ENCODE measurements at places on chromosomes 3 and 15.

DNA sequence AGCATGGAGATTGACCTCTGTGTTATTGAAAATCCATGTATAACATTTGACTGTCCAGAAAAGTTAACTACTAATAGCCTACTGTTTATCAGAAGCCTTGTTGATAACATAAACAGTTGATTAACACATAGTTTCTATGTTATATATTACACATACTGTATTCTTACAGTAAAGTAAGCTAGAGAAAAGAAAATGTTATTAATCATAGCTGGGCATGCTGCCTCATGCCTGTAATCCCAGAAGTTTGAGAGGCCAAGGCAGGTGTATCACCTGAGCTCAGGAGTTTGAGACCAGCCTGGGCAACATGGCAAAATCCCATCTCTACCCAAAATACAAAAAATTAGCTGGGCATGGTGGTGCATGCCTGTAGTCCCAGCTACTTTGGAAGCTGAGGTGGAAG, 163.3 kb downstream of the EPHA6 start:
- no peak for DNase-seq
- no peaks in the 10 kb centered on the region for H3K27me3 ChIP-seq
- H3K4me3 ChIP-seq = no peak overlapping the region
- no peaks in the 10 kb centered on the region for H3K36me3 ChIP-seq

DNA sequence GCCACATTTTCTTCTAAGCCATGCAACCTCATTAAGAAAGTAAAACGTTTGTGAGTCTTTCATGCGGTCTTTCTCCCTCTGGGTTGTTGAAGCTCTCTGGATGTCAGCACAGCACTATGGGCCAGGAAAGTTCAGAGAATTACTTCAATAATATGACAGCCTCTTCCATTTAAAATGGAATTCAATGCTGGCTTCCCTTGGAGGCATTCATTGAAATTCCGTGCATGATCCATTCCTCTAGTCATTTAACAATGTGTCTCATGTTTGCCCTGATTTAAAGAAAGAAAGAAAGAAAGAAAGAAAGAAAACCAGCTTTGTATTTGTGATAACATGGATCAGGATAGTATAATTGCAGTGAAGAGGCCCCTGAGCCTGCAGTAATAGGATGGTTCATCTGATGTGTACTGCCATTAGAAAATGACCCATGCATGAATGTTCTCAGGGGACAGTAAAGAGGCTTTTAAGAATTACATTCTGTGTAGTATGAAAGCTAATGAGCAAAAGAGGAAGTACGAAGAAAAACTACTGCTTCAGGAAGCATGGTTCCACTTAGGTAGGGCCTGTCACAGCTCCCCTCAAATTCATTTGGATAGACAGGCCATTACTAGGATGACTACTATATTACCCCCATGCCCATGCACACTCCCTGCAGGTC, 146.0 kb downstream of the ARPP21 start:
- no peak overlapping the region for H3K27ac ChIP-seq
- no peaks in the 10 kb centered on the region for H3K27me3 ChIP-seq
- no peaks in the 10 kb centered on the region for H3K36me3 ChIP-seq
- no peaks in the 10 kb centered on the region for H3K4me1 ChIP-seq

- no peak for DNase-seq
- no peaks in the 10 kb centered on the region for H3K27me3 ChIP-seq
- H3K36me3 ChIP-seq = no peaks in the 10 kb centered on the region
- H3K27ac ChIP-seq = no peak overlapping the region
- peaks cover 4% of the 10 kb centered on the region for H3K4me1 ChIP-seq
Observed at GRCh38 chr3:195073866-195074860, 196.8 kb downstream of the XXYLT1 start.

DNA sequence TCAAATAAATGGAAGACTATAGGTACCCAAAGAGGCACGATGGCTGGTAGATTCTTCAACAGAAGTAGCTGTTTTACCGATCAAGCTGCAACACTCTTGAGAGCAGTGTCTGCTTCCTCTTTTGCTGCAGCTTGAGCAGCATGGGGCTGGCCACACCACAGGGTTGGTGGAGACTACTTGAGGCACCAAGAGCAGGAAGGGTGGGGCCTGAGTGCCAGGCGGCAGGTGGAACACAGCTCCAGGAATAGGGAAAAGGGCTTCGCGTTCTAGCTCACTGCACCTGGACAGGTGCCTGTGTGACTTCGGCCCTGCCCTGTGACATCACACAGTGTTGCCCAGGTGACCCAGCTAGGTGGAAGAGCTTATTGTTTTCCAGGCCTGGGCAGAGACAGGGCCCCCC, at the start of gene CCDC33:
Gene CCDC33, plus strand, starts transcription at position 365 of the 400 bp plus-strand sequence. CDS start 394 bp downstream, outside the sequence.
- no peak within 1 kb of the TSS for H3K27ac ChIP-seq
- peaks cover 21% of the 10 kb centered on the region for H3K4me1 ChIP-seq
- no peak within 1 kb of the TSS for H3K4me3 ChIP-seq
- no peaks in the 10 kb centered on the region for H3K36me3 ChIP-seq
- no peak for DNase-seq

GRCh38 chr3:149419816-149420215, 42.4 kb upstream of the TM4SF1 start:
- H3K4me1 ChIP-seq = no peaks in the 10 kb centered on the region
- H3K27me3 ChIP-seq = no peaks in the 10 kb centered on the region
- no peak overlapping the region for H3K4me3 ChIP-seq
- no peak for DNase-seq
- no peak overlapping the region for H3K27ac ChIP-seq

DNA sequence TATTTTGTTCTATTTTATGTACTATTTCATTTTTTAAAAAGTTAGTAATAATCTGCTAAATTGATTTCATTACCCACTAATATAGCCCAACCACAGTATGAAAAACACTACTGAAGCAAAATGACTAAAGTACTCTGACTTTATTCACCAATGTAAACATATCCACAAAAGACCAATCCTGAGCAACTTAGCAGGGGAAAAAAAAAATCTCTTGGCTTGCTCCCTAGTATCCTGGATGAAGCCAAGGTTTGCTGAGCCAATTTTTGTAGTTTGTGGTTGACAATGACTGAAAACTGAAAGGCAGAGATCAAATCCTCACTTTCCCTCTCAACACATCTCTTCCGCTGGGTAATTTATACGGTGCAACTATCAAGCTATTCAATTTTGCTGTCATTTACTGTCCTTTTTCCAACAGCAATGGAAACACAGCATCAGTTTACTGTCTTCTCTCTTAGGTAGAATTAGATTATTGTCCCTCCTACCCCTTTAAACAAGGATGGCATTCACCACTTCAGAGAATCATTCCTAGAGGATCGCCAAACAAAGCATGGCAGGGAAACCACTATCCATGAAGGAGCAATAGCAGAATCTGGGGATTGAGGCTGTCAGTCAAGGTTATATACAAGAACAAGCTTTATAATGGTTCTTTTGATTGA, 149.7 kb downstream of the THRB start:
- H3K27ac ChIP-seq = no peak overlapping the region
- DNase-seq = no peak
- no peaks in the 10 kb centered on the region for H3K36me3 ChIP-seq
- H3K27me3 ChIP-seq = no peaks in the 10 kb centered on the region

DNA sequence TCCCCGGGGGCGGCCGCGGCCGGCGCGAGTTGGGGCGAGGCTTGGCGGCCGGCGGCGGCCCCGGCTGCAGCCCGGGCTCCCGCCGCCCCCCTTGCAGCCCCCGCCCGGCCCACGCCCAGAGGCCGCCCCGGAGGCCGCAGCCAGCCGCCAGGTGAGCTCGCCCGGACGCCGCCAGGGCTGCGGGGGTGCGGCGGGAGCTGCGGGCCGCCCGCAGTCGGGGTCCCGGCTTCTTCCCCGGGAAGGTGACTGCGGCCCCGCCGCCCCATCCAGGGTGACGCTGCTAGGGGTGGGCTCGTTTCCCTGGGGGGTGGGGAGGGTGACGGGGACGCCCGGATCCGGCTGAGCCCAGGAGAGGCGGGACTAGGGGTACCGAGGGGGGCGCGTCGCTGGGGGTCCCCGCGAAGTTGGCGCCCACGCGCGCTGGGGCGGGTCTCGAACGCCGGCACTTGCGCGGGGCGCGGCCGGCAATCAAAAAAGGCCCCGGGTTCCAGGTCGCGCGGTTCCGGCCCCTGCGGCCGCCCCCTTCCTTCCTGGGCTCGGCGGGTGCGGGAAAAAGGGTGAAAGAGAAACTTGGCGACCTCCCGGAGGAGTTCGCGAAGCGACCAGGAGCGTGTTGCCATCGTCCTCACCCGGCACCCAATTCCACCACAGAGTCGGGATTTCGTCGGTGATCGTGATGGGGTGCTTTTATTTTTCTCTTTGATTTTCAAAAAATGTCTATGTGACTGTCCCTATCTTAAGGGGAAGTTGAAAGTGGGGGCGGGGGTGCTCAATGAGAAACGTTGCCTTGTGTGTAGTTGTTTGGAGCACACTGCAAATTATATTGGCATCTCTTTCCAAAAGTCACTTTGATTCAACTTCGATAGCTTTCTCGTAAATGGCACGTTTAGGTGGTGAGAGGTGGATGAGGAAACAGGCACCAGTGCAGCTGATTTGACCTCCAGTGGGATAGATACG, 619 bp downstream of the ATXN7 start:
- H3K36me3 ChIP-seq = no peaks in the 10 kb centered on the region
- H3K4me3 ChIP-seq = peak overlapping the region; percentile 99
- H3K27me3 ChIP-seq = no peaks in the 10 kb centered on the region
- H3K4me1 ChIP-seq = no peaks in the 10 kb centered on the region
- H3K27ac ChIP-seq = peak overlapping the region; percentile 89

DNA sequence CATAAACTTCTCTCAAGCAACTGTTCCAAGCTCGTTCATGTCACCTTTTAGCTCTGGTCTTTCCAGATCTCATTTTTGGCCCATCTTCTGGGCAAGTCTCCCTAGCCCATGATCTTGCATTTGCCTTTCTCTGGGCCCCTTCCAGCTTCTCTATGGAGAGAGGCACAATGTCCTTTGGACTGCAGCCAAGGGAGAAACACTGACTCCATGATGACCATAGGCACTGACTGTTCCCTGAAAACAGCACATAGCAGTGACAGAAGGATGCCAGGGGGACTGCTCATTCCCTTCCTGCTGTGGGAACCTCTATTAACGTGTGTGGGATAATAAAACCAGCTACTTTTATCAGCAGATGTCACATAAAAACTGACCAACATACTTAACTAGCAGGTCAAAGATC, 60.3 kb downstream of the STRIT1 start:
- no peaks in the 10 kb centered on the region for H3K4me1 ChIP-seq
- no peak overlapping the region for H3K4me3 ChIP-seq
- DNase-seq = peak; percentile 83

GRCh38 chr3:54968546-54969172, 40.8 kb upstream of the LRTM1 start:
- H3K27ac ChIP-seq = no peak overlapping the region
- H3K4me1 ChIP-seq = no peaks in the 10 kb centered on the region
- no peak overlapping the region for H3K4me3 ChIP-seq
- no peaks in the 10 kb centered on the region for H3K36me3 ChIP-seq

GRCh38 chr3:9826815-9827573, 16.8 kb downstream of the RPUSD3 start:
- no peaks in the 10 kb centered on the region for H3K4me1 ChIP-seq
- no peak overlapping the region for H3K27ac ChIP-seq
- no peak for DNase-seq
- no peak overlapping the region for H3K4me3 ChIP-seq
- peaks cover 7% of the 10 kb centered on the region for H3K36me3 ChIP-seq
- no peaks in the 10 kb centered on the region for H3K27me3 ChIP-seq

DNA sequence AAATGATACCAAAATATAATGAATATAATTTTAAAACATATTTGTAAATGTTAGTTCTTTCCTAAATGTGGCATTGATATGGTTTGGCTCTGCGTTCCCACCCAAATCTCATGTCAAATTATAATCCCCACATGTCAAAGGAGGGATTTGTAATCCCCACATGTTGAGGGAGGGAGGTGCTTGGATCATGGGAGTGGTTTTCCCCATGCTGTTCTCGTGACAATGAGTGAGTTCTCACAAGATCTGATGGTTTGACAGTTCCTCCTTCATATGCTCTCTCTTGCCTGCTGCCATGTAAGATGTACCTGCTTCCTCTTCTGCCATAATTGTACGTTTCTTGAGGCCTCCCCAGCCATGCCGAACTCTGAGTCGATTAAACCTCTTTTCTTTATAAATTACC, 12.0 kb downstream of the CGGBP1 start:
- no peak overlapping the region for H3K27ac ChIP-seq
- DNase-seq = no peak
- no peak overlapping the region for H3K4me3 ChIP-seq
- no peaks in the 10 kb centered on the region for H3K36me3 ChIP-seq
- no peaks in the 10 kb centered on the region for H3K4me1 ChIP-seq

DNA sequence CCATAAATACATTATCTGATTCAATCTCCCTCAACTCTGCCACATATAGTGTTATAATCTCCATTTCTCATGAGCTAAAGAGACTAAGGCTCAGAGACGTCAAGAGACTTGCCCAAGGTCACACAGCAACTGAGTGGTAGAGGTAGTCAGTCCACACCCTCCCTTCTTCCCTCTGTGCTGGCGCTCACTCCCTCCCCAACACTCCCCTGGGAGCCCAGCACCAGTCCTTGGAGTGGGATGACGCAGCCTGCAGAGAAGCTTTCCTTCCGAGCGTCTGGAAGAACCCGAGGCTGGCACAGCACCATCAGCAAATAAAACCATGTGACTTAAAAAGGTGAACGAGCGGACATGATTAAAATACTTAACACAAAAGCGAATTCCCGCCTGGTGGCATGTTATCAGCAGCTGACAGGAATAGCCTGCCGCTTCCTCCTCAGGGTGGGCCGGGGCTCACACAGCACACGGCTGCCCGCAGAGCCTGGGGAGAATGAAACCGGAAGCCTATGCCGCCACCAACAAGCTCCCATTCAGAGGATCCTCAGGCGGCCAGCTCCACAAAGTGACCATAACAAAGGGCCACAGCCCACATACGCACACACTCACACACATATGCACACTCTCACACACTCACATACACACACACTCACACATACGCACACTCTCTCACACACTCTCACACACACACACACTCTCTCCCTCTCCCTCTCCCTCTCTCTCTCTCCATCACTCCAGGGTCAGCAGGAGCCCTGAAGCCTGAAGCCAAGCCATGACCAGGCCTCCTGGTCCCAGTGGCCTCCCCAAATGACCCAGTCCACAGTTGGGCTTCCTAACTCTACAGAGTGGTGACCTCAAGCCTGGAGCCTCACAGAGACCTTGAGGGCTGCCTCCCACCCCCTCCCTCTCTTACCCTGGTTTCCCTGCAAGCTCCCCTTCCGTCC, 120.5 kb downstream of the XXYLT1 start:
- peaks cover 80% of the 10 kb centered on the region for H3K4me1 ChIP-seq
- H3K27ac ChIP-seq = peak overlapping the region; percentile 87
- H3K27me3 ChIP-seq = no peaks in the 10 kb centered on the region
- H3K4me3 ChIP-seq = peak overlapping the region; percentile 31

GRCh38 chr3:157029365-157029790, 130.6 kb downstream of the CCNL1 start:
- no peaks in the 10 kb centered on the region for H3K36me3 ChIP-seq
- DNase-seq = no peak
- H3K4me1 ChIP-seq = no peaks in the 10 kb centered on the region
- no peaks in the 10 kb centered on the region for H3K27me3 ChIP-seq
- no peak overlapping the region for H3K4me3 ChIP-seq
- no peak overlapping the region for H3K27ac ChIP-seq

DNA sequence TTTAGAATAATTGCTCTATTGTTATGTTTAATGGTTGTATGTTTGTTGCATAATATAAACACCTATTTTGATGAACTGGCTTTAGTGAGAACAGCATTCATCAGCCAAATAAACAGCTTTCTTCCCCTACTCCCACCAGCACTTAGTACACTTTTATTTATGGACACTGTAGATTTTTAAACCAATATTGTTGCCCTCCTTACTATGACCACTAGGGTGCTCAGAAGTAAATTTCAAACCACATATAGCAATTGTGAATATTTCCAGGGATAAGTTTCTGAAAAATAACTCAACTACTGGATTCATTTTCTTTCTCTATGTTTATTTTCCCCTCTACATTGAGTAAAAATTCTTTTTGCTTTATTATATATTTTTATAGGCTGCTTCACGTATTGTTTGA, 84.7 kb upstream of the PTX3 start:
- H3K36me3 ChIP-seq = no peaks in the 10 kb centered on the region
- no peaks in the 10 kb centered on the region for H3K27me3 ChIP-seq
- no peak overlapping the region for H3K27ac ChIP-seq
- H3K4me3 ChIP-seq = no peak overlapping the region
